Suppressor macrophage treated with lipopolysaccharide for 1 hour (primary cell): ENCODE measurements at places on chromosomes 3 and 15.

GRCh38 chr15:66489179-66489791, 8.3 kb downstream of the SNAPC5 start:
- DNase-seq: no peak

- DNase-seq: no peak
Measured at GRCh38 chr3:149251186-149251585, 29.6 kb upstream of the CP start.

DNA sequence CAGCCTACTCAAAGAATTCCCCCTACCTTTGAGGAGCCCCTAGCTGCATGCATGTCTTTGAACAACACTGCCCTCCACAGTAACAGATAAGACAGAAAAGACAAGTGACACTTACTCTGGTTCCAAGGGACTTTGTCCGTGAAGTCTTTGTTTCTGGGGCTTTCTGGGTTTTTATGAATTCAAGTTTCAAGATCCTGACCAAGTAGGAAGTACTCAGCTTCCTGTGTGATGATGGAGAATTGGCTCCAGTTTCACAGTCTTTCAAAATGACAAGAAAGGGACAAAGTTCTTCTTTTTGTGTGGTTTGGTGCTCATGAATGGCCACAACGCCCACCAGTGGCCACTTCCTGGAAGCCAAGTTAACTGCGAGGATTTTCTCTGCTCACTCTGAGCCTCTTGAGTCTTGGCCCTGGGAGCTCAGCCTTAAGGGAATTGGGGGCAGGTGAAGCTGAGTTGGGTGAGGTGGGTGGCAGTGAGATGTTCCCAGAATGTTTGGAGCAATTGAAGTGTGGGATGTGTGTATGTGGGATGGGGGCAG, at the start of gene CCR1:
Gene CCR1, minus strand, starts transcription at position 147 of the 538 bp plus-strand sequence. CDS start 4,000 bp downstream, outside the sequence.
- DNase-seq: peak; percentile 92

DNA sequence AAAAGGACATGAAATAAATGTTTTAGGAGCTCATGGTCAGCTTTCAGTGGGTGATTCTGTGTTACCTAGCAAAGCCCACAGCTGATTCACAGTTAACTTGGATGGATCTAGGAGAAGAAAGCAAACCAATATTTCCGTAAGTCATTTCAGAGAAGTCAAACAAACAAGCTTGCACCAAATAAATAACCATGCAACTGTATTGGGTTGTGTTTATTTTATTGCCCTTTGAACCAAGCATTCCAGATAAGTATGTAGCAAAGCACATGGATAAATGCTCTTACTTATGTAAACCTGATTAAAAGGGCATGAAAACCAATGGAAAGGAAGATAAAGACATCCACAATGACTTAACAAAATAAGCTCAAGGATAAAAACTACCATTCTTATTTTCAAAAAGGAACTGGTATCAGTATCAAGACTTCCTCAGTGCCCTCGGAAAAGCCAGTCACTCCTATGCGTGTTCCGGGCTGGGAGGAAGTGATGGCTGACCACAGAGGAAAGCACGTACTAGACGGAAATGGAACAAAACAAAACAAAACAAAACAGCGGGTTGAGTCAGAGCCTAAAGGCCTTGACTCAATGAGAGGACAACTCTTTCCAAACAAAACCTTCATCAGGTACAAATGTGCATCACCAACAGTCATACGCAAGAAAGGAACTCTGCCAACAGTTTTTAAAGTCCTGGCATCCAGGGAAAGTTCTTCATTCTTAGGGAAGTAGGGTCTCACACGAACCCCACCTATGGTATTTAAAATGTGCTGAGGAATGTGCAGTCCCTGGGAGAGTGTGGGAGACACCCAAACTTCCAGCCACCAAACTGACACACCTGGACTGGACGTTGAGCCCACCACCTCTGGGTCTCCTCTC, 103.3 kb downstream of the SNRK start:
- DNase-seq: peak; percentile 91

DNA sequence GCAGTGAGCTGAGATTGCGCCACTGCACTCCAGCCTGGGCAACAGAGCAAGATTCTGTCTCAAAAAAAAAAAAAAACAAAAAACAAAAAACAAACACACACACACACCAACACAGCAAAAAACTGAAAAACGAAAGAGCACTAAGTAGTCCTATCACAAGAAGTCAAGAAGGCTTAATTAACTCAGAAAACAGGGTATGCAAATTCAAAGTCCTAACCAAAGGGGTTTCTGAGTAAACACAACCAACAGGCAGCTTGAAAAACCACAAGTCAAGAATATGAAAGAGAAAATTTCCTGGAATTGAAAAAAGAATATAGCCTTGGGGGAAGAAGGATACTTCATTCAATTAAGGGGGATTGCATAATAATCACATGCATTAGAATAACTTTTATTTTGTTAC, 37.7 kb upstream of the PARP14 start:
- no peak for DNase-seq

- DNase-seq: no peak
Measured at GRCh38 chr3:71322154-71322553, 261.4 kb downstream of the FOXP1 start.

- no peak for DNase-seq
Measured at GRCh38 chr3:2851835-2852234, 258.3 kb downstream of the IL5RA start.

- no peak for DNase-seq
Measured at GRCh38 chr15:25059698-25060471, 105.1 kb downstream of the SNRPN start.

DNA sequence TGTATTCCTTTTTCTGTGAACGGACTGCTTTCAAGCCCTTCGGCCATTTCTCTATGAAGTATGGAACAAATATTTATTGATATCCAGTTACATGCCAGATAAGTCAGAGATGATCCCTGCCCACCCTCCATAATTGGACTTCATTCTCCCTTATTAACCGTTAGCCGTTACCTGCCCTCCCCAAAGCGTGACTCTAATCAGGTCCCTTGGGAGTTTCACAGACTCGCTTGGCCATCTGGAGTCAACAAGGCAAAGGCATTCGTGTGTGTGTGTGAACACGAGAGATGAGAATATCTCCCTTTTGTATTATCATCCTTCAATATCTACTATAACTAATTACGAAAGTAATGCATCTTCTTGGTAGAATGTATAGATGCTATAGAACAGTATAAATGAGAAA, 314.5 kb downstream of the TLE3 start:
- DNase-seq: no peak

GRCh38 chr15:50435772-50436171, 11.6 kb downstream of the USP8 start:
- DNase-seq: peak; percentile 10

DNA sequence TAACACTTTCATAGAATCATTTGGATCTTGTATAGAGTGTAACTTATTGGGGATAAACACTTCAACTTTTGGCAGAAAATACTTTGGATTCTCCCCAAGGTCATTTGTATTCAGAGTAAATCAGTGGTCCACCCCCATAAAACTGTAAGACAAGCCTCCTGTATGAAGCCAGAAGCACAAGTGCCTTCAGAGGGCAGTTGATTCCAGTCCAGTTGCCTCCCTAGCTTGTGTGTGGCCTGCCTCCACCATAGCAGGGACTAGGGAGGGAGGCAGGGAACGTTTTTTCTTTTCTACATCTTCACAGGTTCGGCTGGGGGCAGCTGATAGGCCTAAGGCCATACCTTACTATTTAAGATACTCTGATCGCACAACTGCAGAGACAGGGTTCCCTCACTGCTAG, 11.6 kb downstream of the GORASP1 start:
- no peak for DNase-seq

GRCh38 chr3:32297366-32297765, 58.9 kb downstream of the CMTM8 start:
- DNase-seq: no peak

- DNase-seq: no peak
Measured at GRCh38 chr15:41554343-41554742, 4.7 kb upstream of the TYRO3 start.

DNA sequence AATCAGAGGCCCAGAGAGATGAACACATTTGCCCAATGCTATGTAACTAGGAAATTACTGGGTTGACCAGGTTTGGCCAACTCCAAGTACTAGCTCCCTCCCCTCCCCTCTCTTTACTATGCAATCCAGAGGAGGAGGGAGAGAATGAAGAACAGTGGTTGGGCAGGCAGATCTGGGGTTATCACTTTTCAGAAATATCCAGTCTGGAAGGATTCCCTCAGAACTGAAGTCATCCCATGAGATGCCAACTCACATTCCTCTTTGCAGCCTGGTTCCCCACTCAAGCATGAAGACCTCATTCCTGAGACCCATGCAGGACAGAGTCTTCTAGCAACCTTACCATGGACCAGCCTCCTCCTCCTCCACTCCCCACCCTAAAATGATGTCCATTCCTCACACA, 201.1 kb downstream of the TLE3 start:
- DNase-seq: no peak

DNA sequence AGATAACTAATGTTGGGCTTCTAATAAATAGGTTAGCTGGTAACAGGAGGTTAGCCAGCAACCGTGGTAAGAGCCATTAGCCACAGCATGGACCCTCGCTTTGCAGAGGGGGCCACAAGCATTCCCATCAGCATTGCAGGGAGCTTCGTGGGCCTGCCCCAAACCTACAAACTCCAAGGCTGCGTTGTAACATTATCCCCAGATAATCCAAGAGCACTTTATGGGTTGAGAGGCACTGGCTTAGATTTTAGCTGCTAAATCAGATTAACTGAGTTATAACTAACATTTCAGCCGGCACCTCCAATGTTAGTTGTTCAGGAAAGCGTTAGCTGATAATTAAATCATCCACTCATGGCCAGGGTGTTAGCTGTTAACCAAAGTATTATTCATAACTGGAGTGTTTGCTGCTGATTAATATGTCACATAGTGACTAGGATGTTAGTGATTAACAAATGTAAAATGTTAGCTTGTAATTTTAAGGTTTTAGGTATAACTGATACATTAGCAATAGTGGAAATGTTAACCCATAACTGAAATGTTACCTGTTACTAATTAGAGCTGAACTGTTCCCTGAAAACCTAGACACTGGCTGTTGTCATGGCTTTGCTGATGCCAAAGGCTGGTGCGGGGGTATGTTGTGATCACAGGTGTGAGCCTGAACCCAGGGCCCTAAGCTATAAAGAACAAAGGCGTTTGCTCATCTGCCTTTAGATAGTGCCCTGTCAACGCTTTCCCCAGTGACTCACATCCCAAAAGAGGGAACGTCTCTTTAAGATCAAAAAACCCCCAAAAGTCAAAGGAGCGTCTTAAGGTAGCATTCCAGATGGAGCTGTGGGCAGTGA, 56.2 kb downstream of the SLC6A6 start:
- DNase-seq: peak; percentile 34

DNA sequence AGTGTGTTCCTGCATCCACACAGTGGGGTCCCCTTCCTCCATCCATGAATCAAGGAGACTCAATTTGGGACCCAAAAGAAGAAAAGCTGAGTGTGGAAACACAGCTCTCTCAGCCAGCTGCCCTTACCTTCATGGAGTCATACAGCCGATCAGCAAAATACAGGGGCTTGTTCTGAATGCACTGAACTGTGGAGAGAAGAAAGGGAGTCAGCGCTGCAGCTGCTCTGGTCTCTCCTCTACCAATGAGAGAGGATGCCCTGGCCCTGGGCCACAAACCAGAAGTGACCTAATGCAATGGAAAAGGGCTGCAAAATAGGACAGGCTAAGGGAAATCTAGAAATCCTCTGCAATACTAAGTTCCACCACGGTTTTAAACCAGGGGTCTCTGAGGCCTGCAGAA, 46.7 kb downstream of the ANXA2 start:
- DNase-seq: no peak

DNA sequence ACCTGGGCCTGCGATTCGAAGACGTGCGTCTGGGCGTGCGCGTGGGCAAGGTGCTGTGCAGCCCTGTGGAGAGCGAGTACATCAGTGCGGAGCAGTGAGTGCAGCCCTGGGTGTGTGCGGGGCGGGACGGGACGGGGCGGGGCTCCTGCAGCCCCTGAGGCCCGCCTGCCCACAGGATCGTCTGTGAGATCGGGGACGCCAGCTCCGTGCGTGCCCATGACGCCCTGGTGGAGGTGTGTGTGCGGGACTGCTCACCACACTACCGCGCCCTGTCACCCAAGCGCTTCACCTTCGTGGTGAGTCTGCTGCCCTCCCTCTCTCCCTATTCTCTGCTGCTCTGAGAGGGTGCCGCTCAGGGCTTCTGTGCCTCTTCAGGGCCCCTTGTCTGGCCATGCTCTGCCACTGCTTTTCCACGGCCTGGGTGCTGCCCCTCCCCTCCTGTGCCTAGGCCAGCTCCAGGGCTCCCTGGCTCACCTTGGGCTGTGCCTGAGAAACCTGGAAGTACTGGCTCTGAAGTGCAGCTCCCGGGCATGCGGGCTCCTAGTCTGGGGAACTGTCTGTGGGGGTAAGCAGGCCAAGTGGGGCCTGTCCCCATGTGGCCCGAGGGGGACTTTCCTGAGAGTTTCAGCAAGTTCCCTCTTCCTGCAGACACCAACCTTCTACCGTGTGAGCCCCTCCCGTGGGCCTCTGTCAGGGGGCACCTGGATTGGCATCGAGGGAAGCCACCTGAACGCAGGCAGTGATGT, 31.8 kb downstream of the PLXNA1 start:
- peak; percentile 55 for DNase-seq
